Psoas muscle (tissue), 8 donors: ENCODE measurements at places on chromosomes 6 and 20.

DNA sequence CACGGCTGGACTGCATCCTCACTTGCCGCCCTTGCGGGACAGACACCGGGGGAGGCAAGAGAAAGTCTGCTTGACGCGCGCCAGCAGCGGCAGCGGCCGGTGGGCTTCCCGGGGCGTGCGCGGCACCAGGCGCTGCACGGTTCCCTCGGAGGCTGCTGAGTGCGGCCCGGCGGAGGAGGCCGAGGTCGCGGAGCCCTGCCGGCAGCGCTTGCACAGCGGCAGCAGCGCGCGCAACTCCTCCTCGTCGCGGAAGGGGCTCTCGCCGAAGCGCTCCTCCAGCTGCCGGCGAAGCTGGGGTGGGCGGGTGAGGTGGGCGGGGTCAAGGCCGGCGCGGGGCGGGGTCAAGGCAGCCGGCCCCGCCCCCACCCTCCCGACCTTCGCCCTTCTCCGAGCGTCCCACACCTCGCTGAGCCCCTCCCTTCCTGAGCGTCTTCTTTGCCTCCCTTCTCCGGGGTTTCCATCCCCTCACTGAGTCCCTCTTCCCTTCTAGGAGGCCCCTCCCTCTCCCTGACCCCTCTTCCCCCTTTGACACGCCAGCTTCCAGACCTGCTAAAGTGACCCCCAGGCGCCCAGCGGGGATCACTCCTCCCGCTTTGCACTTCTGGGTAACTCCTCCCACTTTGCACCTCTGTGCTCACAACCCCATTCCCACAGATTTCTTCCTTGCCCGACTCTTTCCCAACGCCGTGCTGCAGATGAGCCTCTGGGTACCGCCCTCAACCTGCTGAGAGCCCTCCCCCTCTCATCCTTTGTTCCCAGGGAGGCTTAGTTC is 8.8 kb downstream of the DUSP15 start:
- peak; percentile 61 for DNase-seq

DNA sequence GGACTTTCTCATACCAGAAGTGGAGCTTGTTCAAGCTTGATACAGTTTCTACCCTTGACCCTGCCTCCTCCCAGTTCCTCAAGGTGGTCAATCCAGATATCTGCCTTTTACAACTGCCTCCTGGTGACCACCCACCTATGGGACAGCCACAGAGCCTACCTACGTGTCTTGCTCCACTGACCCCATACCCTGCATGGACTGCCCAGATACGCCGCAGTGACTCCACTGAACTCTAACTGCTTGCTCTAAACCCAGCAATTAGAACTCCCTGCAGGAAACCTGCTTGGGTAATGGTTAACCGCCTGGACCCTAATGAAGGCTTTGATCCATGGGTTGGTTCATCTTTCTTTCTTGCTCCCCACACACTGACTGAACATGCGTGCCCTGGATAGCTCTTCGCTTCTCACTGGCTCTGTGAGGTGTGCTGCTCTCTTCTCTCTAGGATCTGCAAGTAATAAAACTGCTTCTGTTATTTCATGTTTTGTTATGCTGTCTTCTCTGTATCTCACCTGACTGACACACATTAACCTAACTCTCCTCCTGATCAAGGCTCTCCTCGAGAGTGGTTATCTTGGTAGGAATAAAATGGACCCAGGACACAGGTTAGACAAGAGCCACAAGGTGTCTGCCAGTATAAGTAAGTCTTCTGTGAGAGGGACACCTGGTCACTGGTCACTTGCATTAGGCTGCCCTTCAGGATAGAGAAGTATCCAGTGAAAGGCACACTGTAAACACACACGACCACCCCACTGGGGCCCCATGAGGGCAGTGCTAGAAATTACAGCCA is 79.2 kb downstream of the CHD6 start:
- DNase-seq: no peak

DNA sequence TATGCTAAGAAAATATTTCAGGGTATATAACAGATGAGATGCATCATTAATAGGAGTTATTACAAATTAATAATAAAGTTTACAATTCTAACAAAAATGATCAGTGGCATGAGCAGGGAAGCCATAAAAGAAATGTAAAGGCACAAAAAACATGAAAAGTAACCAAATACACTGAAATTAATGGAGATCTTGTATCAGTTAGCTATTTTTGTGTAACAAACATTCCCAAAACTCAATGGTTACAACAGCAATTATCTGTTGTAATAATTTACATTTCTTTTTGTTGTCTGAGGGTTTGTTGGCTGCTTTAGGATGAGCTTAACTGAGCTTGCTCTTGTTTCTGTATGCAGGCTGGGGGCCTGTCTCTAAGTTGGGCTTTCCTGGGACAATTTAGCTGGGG is 104.3 kb upstream of the AHI1 start:
- DNase-seq: no peak

- DNase-seq: no peak
Measured at GRCh38 chr6:22421198-22421597, 124.4 kb upstream of the PRL start.

GRCh38 chr6:3868544-3868943 is 19.4 kb downstream of the FAM50B start:
- DNase-seq: no peak

- no peak for DNase-seq
Measured at GRCh38 chr6:55963301-55963700, 87.9 kb upstream of the BMP5 start.

DNA sequence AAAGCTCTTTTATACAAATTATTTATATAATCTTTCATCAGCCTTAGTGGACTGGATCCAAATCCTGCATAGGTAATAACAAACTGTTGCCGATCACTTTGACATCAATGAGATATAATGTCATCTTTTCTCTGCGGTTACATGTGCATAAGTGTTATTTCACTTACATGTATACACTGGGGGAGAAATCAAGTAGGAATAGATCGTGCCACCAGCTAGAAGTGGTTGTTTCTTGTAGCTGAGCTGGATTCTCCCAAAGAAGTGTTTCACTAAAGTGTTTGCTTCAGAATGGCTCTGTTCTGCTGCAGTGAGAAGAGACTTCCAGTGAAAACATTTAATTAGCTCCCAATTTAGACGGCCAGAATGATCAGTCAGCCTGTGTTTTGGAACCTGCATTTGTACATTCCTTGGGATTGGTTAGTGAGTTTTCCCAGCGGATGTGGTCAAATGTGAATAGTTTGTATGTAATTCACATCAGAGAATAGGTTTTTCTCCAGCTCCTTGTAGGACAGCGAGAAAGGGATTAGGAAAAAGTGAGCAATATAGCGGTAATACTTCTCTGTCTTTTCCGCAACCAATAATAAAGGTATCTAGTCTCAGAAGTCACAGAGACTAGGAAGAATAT is 163.1 kb upstream of the CCN2 start:
- DNase-seq: no peak

DNA sequence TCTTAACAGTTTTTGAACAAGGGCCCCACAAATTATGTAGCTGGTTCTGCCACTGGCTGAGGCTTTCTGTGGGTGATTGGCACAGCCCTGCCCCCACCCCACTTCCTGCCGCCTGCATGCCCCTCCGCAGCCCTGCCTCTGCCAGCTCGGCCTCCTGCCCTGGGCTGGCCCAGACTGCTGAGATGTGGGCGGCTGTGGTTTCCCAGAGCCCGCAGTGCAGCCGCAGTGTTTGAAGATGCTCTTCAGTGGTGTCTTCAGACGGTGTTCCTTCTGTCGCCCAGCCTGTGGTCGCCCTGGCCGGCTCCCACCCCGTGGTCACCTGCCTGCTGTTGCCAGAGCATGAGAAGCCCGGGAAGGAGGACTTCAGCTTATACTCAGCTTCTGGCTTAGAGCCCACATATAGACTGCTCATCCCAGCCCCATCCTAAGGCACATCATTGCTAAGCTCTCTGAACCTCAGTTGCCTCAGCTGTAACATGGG is 154.3 kb downstream of the VEGFA start:
- DNase-seq: no peak

DNA sequence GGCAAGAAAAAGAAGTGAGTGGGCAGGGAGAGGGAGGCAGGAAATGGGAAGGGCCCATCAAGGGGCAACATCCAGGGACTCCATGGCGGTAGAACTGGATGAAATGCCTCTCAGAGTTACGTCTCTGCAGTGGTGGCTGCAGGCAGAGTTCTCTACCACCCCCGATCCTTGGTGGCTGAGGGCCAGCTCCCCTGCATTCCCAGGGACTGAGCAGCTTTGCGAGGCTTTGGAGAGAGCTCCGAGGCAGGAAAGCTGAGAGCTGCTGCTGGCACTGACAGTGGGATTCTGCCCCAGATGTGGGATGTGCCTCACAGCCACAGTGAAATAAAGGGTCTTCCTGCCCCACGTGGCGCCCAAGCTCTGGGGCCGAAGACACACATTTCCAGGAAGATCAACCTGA is 236.6 kb downstream of the SLC24A3 start:
- no peak for DNase-seq

DNA sequence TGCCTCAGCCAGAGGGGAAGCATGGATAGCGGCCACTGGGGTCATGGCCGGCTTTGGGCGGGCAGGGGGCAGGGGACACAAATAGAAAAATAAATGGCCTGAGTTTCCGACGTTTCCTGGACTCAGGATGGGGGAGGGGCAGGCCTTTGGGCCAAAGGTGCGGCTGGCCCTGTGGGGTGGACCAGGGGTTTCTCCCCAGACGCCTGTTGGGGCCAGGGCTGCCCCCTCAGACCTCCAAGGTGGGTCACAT is 6.4 kb upstream of the TCEA2 start:
- DNase-seq: no peak

DNA sequence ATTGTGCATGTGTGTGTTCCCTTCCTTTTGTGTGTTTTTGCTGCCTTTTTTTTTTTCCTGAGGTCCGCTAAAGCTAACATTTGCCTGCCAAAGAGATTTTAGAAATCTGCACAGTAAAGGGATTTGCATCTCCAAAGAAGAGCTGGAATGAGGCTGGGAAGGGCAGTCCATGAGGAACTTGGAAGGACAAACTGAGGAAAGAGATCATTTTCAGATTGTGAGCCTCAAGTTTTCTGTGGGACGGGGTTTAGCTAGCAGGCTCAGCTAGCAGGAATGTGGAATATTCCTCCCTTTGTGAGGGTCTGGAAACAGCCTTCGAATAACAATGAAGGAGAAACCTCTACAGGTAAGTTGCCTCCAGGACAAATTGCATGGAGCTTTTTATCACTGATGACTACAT is 3.8 kb downstream of the INSM1 start:
- DNase-seq: no peak

DNA sequence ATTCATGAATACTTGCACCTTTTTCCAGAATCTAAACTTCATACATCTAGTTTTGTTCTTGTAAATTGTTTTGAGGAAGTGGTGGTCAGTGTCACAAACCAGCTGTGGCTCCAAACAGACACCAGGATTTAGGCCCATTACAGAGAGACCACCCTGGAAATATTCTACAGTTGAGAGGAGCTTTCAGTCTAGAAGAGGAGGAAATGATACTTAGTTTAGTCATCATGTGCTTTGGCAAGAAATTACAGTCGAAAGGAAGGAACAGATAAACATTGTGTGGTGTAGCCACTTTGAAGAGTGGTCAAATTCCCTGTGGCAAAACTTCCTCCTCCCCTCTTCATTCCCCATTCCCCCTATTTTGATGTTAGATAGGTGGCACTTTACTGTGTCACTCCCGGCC is 15.7 kb downstream of the DCBLD1 start:
- no peak for DNase-seq

DNA sequence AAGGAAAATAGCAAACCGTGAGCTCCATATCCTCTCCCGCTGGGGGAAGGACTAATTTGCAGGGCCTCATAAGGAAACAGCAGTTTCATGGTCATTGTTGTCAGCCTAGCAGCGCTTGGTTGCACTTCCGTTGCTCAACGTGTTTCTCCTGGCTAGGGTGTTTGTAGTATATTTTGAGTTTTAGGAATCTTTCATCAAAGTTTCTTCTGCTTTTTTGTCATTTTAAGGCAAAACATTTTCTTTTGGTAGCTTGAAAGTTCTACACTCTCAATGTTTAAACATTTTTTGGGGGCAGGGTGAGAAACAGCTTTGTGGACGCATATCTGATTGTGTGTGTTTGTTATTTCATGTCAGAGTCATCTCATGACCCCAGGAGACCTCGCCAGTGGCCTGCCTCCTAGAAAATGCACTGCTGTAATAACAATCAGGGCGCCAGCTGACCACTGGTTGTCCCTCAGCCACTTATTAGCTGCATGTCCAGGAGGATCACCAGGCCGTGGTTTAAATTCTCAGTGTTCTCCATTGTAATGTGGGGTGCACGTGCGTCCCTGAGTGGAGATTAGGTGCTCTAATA is 20.6 kb downstream of the JARID2 start:
- peak; percentile 68 for DNase-seq

- DNase-seq: no peak
Measured at GRCh38 chr6:88987922-88988321, 24.5 kb upstream of the RNGTT start.

- DNase-seq: no peak
Measured at GRCh38 chr6:76771059-76771634, 692.1 kb downstream of the HTR1B start.
